ENCODE measurements at places on chromosomes 11 and 22.
A peak's percentile ranks its signal among the peaks of the same experiment; 100 is the strongest.

GRCh38 chr11:109747839-109748238 lies 325.8 kb downstream of the C11orf87 start:
- peak; percentile 96 for DNase-seq

- no peak for DNase-seq
Observed at GRCh38 chr22:17882727-17883126, 108.5 kb upstream of the BID start.

DNA sequence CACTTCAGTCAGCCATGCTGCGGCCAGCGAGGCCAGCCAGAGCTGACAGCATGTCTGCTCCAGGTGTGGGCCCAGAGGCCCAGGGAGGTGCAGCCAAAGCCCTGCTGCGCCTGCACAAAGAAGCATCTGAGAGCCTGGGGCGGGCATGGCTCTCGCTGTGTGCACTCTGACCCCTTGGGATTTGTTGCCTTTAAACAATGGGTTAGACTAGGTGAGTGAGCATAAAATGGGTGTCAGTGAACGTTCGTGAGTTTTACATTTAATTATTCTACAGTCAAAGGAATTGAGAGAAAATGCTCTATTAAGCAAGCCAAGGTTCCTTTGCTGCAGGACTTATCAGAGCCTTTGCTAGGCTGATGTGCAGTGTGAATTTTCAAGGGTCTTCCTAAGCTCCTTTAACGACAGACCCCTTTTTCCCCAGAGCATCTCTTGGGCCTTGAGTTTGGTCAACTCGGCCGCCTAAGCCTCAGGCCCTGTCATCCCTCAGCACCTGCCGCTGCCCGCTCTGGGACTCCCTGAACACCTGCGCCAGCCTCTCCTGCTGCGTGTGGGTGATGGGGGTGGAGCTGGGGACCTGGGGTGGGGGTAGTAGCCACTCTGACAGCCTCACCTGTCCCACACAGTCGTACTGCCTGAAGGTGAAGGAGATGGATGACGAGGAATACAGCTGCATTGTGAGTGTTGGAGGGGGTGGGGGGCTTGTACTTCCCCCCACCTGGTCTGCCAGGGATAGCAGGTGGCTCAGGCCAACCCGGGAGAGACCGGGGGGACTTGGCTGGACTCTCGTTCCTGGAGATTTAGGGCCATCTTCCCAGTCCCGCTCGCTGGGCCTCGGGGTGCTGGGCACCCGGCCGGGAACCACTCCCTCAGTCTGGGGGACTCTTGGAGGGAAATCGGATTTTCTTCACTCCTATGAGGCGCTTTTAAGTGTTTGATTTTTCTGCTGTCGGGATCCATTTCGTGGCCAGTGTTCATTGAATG lies 10.5 kb downstream of the SLC16A8 start:
- no peak for DNase-seq

GRCh38 chr11:117837070-117837776 lies 12.7 kb upstream of the FXYD2 start:
- no peak for DNase-seq

DNA sequence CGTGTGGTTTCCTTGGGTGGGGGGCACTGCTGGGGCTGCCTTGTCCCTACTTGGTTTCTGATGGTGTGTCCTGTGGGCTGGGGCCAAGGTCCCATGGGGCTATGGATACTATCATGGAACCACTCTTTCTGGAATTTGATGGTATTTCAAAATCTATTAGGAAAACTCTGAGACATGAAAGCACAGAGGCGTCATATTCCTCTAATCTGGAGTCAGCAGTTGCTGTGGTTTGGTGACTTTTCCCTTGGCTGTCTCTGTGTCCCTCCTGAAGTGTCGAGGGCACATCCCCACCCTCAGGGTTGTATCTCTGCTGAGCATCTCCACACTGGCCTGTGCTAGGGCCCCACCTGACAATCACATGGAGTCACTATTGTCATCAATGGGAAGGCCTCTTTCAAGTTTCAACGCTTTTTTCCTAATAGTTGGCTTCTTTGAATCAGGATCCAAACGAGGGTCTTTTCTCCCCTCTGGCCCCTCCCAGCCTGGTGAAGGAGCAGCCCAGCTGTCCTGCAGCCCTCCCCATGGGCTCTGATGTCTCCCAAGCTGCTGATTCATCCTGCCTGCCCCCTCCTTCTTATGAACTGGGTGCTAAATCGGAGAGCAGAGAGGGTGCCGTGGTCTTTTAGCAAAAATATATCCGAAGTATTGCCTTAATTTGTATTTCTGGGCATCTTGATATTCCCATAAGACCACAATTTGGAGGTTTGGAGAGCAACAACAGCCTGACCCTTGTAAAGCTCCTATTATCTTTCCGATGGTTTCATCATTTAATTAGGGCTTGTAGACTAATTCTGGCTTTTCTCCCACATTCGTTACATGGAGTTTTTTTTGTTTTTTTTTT lies 38.5 kb downstream of the MED15 start:
- no peak for DNase-seq

DNA sequence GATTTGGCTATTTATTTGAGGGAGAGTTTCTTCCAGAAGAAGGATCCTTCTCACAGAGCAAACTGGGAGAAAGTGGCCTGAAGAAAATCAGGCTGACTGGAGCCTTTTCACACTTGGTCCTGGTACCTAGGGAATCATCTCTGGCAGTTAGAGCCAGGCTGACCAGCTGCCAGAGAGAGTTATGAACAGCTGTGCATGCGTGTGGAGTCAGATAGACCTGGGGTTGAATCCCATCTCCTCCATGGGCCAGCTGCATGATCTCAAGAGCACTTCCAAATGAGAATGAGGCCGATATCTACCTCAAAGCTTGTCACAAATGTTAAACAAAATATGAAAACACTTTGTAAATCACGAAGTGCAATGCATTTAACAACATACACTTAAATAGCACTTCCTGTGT lies 390.0 kb downstream of the TENM4 start:
- no peak for DNase-seq

- no peak for DNase-seq
Observed at GRCh38 chr11:79392161-79392560, 48.7 kb downstream of the TENM4 start.

GRCh38 chr22:17371448-17371847 lies 2.2 kb downstream of the CECR2 start:
- DNase-seq: no peak

- DNase-seq: no peak
Observed at GRCh38 chr11:57082125-57082524, 93.4 kb downstream of the OR5AK2 start.

GRCh38 chr11:57202281-57202680 lies 20.5 kb downstream of the LRRC55 start:
- DNase-seq: no peak

- DNase-seq: peak; percentile 85
Observed at GRCh38 chr22:46007003-46007847, 30.3 kb upstream of the WNT7B start.

DNA sequence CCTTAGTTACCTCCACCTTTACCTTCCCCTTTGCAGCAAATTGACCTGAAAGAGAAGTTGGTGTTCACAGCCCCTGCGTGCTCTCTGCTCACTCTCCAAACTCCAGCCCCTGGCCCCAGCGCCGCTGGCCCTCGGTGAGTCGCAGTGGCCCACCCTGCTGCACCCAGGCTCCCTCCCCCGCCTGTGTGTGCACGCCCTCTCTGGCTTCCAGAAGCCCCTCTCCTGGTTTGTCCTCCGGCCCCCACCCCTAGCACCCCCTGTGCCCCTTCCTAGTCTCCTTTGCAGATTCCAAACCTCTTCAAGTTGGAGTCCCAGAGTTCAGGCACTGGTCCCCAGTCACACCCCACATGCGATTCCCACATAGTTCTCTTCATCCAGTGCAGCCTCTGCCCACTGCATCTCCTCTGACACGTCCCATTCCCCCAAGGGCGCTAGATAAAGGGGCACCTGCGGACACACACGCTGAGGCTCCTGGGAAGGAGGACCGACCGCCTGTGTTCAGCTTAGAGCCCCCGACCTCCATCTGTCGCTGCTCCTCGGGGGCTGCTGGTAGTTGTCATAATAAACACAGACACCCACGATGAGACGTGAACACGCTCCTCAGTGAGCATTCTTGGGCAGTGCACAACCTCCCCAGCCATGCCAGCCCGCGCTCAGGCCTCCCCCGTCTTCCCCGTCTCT lies 1.5 kb upstream of the PHRF1 start:
- no peak for DNase-seq

- DNase-seq: no peak
Observed at GRCh38 chr22:40960145-40960544, 9.0 kb downstream of the RBX1 start.

- no peak for DNase-seq
Observed at GRCh38 chr11:47961383-47961782, 19.0 kb upstream of the PTPRJ start.

GRCh38 chr22:20957102-20957682 lies 9.9 kb upstream of the AIFM3 start:
- DNase-seq: no peak

DNA sequence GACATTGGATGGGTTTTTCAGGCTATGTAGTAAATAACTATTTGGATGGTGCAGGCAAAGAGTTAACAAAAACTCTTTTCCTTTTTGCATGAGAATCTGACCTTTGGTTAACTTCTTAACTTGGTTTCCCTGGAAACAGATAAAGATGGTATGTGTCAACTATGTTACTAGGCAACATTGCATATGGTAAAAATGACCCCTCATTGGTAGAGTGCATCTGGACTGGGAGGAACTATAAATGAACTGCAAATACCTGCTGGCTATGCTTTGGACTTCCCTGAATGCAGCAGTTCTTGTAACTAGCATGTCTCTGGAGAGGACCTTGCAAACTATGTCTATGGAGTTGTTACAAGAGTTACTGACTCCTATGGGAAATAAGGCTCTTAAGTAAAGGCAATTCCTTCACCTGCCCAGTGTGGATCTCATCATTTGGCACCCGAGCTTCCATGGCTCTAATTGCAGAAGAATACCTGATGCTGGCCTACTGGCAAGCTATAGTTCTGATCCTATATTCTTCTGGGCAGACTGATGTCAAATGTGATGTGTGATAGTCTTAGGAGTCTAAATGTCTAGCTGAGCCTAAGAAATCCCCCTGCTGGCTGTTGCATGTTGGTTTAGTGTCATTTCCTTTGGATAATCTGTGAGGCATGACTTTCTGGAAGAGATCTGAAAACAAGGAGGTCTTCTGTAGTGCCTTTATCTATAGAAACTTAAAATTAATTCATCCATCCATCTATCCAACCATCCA lies 126.7 kb upstream of the MTMR2 start:
- DNase-seq: no peak

GRCh38 chr11:34027516-34028408 lies 23.8 kb upstream of the CAPRIN1 start:
- no peak for DNase-seq

- DNase-seq: no peak
Observed at GRCh38 chr11:84518631-84519183, 1108.4 kb downstream of the DLG2 start.

- peak; percentile 72 for DNase-seq
Observed at GRCh38 chr22:46758867-46759290, 3.6 kb upstream of the TBC1D22A start.

DNA sequence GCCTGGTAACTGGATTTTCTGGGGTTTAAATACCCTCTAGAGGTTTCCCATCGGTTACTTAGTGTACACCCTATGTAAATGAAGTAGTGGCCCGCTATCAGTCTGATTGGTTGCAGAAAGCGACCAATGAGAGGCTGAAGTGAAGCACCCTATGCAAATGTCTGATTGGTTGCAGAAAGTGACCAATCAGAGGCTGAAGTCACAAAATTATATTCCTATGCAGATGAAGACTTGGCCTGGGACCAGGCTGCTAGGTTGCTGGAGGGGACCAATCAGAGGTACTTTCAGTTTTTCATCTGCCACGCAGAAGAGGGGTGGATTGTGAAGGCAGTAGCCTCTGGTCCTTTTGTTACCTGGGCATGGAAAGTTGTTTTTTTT lies 134.8 kb downstream of the TBC1D22A start:
- DNase-seq: peak; percentile 6

DNA sequence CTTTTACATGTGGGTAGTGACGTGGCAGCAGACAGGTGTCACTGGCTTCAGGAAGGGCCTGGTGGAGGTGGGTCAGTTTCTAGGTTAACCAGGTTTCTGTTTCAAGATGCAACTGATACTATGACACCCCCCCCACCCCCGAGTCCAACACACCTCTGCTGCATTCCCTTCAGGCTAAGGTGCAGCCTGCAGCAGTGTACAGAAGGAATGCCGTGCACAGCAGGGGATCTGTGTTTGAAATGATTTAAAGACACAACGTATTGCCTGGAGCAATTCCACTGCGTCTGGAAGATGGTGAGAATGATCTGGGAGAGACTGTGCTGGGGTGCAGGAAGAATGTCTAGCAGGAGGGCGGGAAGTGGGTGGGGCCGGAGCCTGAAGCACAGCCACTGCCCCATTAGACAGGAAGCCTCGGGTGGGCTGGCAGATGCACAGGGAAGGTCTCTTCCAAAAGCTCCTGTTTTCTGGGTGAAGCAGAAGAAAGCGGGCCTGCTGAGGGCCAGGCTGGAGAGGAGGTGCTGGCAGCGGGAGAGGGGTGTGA lies 11.9 kb upstream of the TESMIN start:
- no peak for DNase-seq

GRCh38 chr11:114340311-114341131 lies 44.3 kb downstream of the NNMT start:
- DNase-seq: peak; percentile 62

- peak; percentile 42 for DNase-seq
Observed at GRCh38 chr11:22192642-22193347, at the start of gene ANO5. ANO5 (plus strand) TSS chr11:22193085; CDS start chr11:22193493, 408 bp downstream.

DNA sequence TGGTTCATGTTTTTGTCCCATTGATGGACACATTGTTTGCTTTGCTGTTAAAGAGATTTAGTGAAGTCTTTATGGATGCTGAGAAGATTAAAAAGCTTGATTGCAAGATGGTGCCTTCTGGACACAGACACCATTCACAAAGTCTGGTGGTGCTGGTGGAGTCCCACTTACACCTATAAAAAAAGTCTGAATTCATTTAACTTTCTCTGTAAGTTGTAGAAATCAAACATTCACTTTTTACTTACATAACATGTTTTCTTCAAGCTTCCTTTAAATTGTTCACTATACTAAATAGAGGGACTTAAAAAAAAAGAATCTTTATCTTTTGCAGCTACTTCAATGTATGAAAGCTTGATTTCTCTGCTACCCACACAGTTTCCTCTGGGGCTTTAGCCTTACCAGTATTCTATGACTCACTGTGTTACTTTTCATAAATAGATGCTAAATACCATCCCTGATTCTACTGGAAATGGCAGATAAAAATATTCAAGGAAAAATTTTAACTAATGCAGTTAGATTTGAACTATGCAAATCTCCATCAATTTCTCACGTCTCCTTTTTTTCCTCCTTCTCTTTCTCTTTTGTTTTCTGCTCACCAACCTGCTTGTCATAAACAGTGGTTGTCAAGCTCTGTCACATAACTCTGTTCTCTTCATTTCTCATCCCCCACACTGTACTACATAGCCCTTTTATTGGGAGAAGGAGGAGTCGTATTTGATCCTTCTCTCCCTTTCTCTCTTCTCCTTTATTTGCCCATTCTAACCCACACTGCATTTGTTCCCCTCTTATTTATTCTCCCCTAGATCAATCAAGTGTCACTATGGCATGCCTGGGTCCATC lies 89.7 kb downstream of the FAM76B start:
- peak; percentile 36 for DNase-seq
